LoVo (cell line): ENCODE measurements at places on chromosomes 12 and 14.

DNA sequence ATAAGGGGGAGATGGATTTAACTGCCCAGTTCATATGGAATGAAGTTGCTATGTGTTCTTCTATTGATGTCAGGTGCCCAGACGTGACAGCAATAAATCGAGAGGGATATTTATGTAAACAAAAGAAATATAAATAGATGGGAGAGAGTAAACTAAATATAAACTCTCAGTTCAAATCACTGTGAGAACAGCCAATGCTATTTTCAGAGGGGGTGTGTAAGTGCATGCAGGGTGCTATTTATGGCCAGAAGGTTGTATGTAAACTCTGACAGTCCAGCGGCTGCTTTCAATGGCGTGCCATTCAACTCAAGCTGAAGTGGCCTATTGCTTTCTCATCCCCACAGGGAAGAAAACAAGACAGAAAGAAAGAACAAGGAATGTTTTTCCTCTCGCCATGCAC lies 127.2 kb downstream of the KCNA5 start:
- no peak for DNase-seq

- DNase-seq = no peak
Measured at GRCh38 chr14:67409461-67409860, 2.5 kb downstream of the PLEK2 start.

- DNase-seq = no peak
Measured at GRCh38 chr12:23221926-23222325, 597.0 kb downstream of the ETNK1 start.

GRCh38 chr12:32098112-32098511 lies 8.5 kb upstream of the BICD1 start:
- no peak for DNase-seq
